Frontal cortex (tissue), 4 donors: ENCODE measurements at places on chromosomes 6 and 20. TPM values are rescaled to one million over a fixed set of nuclear protein-coding genes. Genes with fewer than 3 reads are reported as not detected.

Gene NOX3
- total RNA-seq, result not detected

Gene ERVFRD-1
- not detected for total RNA-seq

Gene OTOR
- 0.82 TPM for total RNA-seq

Gene C6orf132
- total RNA-seq, result under 0.01 TPM

Gene MYLK4
- total RNA-seq, result 0.41 TPM

Gene GRM1
- total RNA-seq, result 14.3 TPM

Gene POM121L2
- not detected for total RNA-seq
